ENCODE measurements at places on chromosomes 6 and 20. TPM values are rescaled to one million over a fixed set of nuclear protein-coding genes. Genes with fewer than 3 reads are reported as not detected.

The ELOVL2 gene
- 9.1 TPM for total RNA-seq

DNA sequence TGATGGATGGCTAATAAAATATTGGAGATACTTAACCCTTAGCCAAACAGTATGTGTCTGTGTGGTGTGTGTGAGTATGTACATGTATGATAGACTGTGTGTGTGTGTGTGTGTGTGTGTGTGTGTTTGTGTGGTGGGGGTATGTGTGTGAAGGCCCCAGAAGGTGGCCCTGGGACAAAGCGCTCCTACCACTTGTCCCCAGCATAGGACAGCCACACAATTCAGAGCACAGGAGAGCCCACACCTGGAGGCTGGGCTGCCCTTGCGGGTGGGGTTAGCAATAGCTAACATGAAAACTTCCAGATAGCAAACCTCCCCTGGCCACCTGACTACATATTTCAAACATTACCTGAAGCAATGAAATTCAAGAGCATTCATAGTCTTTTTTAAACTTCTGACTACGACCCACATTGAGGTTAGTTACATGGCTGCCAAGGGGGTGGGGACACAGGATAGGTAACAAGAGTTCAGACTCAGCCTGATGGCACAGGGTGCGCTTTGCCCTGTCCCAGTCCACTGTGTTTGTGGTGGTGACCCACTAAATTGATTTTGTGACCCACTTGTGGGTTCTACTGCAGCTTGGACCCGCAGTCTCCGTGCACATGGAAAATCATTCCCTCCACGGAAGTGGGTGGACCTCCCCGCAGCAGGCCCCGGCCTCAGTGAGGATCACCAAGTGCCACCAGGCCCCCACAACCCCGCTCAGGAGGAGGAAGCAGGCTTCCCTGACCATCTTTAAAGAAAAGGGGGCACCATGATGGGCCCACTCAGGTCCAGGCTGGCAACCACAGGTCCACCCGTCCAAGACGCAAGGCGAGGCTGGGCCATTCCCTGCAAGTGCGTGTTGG lies 34.8 kb downstream of the ZC3H12D start:
- no peak overlapping the region for H3K27ac ChIP-seq
- DNase-seq, result no peak
- no peaks in the 10 kb centered on the region for H3K36me3 ChIP-seq
- H3K4me1 ChIP-seq, result peaks cover 10% of the 10 kb centered on the region
- H3K27me3 ChIP-seq, result peaks cover 58% of the 10 kb centered on the region

DNA sequence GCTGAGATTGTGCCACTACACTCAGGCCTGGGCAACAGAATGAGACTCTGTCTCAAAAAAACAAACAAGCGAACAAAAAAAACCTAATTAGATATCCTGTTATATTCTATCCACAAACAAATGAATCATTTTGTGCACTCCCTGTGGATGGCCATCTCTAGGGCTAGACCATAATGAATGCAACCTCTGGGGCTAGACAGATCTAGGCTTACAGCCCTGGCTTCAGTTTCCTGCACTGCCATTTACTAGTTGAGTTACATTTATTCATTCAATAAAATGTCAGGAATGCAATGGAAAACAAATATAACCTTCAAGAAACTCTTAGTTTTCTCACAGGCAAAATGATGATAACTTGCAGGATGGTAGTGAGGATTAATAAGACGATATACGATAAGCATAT lies 6.6 kb upstream of the RNF8 start:
- H3K27ac ChIP-seq, result no peak overlapping the region
- H3K4me3 ChIP-seq, result no peak overlapping the region
- no peak for DNase-seq

- no peak overlapping the region for H3K4me3 ChIP-seq
- no peak for DNase-seq
- no peaks in the 10 kb centered on the region for H3K27me3 ChIP-seq
- no peak overlapping the region for H3K27ac ChIP-seq
Measured at GRCh38 chr6:7974565-7974937, 64.0 kb upstream of the TXNDC5 start.
